ENCODE measurements at places on chromosomes 4 and X.

GRCh38 chrX:129488359-129488758 is 34.9 kb downstream of the SMARCA1 start:
- DNase-seq, result no peak

DNA sequence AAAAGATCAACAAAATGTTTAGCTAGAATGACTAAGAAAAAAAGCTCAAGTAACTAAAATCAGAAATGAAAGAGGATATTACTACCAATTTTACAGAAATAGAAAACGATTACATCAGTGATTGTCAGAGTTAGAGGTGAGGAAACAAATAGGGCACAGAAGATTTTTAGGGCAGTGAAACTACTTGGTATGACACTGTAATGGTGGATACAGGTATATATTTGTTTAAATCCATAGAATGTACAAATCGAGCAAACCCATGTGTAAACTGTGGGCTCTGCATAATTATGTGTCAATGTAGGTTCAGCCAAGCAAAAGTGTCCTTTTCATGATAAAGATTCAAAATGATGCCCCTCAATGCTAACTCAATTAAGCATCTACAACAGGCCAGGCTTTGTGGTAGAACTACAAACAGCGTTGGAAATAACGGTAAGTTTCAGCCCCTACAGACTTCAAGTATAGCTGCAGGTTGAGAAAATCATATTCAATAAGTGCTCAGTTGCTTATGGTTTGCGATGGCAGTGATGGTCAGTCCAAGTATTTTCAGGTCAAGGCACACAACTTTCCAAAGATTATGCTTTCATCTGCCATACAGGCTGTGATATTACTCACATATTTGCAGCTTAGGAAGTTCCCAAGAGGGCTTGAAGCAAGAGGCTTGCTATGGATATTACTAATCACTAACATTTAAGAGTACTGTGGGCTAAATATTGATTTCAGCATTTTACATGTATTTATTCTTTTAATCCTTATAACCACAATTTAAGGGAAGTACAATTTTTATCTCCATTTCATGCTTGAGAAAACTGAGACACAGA is 158.6 kb downstream of the TET2 start:
- no peak for DNase-seq

DNA sequence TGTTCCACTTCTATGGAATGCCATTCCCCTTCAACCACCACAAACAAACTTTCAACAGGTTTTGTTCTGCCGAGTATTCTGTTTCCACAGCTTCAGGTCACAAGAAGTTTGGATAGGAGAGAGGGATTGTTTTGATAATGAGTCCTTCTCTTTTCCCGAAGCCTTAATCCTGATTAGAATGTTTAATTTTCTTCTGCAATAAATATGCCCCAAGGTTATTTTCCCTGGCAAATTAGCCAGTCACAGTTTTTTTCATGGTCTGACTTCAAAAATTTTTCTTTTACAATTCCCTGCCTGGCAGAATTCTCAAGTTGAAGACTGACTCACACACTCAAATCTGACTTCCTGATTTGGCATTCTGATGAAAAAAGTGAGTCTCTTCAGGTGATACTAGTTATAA is 33.1 kb upstream of the EDNRA start:
- DNase-seq, result no peak

DNA sequence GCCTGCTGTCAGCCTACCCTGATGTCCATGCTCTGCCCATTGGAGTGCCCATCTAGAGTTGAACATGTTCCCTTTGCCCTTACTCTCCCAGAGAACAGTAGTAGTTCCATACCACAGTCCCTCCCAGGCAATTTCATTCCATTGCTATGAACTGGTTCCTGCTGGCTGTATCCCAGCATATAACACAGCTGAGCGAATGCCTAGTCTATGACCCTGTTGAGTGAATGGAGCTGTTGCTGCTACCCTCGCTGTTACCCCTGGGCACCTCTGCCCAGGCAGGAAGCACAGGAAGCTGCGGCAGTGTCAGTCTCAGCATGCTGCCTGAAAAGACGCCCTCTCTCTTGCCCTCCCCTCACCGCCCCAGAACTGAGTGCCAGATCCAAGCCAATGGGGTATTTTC is 73.3 kb downstream of the SOX3 start:
- no peak for DNase-seq

GRCh38 chrX:143094417-143095023 is 68.8 kb downstream of the SPANXN4 start:
- no peak for DNase-seq

- DNase-seq, result no peak
These were observed 584.2 kb upstream of the PCDH10 start for GRCh38 chr4:132564920-132565319.

GRCh38 chrX:153411255-153411987 is at the start of gene ZFP92:
Gene ZFP92 (plus strand): TSS chrX:153411472. CDS start chrX:153418323, 6,851 bp downstream.
- DNase-seq, result peak; percentile 47

DNA sequence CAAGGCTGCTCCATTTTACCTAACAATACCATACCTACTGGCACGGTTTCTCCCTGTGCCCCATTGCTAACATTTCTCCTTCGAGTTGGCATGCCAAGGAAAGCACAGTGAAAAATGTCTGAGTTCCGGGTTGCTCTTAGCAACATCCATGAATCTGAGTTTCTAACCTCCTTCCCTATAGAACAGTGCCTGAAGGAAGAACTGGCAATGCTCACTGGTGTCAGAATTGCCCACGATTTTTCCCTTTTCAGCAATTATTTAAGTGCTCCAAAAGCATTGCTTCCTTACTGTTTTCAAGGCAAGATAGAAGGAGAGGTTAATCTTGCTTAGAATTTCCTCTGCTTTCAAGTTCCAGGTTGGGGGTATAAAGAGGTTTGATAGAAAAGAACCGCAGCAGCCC is 75.1 kb downstream of the SORBS2 start:
- DNase-seq, result no peak

GRCh38 chr4:127203562-127204200 is 429.1 kb upstream of the INTU start:
- no peak for DNase-seq

DNA sequence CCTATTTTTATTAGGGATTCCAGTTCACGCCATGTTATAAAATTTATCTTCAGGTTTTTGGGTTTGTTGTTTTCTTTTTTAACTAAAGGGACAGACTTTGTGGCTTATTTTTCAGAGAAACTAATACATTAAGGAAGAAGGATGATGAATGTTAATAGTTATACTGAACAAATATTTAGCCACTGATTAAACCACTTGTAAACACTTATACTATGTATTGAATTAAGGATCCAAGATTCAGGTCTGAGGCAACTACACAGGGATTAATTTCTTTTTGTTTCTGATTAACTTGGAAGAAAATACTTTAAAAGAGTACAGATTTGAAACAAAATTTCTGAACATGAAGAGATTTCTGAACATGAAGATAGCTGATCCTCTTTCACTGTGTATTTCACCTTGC is 82.8 kb upstream of the NAP1L5 start:
- DNase-seq, result no peak

GRCh38 chrX:37830371-37830770 is 17.0 kb downstream of the DYNLT3 start:
- no peak for DNase-seq

GRCh38 chr4:90234916-90235547 is 107.8 kb downstream of the CCSER1 start:
- DNase-seq, result no peak

GRCh38 chr4:66681962-66682361 is 863.3 kb downstream of the CENPC start:
- DNase-seq, result no peak

DNA sequence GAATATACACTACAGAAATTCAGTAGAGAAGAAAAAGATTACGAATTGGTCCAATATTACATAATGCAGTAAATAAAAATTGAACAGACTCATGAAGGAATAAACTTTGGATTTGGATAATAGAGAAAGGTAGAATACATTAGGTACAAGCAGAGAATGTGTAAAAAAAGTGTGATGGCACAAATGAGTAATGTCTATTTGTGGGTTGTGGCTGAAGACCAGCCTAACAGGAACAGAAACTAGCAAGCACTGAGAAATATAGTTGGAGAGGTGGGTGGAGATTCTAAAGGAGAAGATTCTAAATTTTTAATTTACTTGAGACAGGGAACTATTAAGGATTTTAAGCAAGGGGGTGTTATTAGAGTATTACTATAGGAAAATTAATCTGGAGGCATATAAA is 15.2 kb upstream of the CLOCK start:
- no peak for DNase-seq

- DNase-seq, result no peak
These were observed 5.4 kb upstream of the LRAT start for GRCh38 chr4:154738426-154738825.

Measured in activated CD4-positive, CD25-positive, alpha-beta regulatory T cell treated with anti-CD3 and anti-CD28 coated beads, Interleukin-2, amount 50 U/mL, for 72 hours (primary cell).